ENCODE measurements at places on chromosomes 5 and 9.

- DNase-seq = no peak
Observed at GRCh38 chr5:114249823-114250222, 112.0 kb upstream of the KCNN2 start.

GRCh38 chr5:38968665-38969064, 105.5 kb downstream of the RICTOR start:
- no peak for DNase-seq

DNA sequence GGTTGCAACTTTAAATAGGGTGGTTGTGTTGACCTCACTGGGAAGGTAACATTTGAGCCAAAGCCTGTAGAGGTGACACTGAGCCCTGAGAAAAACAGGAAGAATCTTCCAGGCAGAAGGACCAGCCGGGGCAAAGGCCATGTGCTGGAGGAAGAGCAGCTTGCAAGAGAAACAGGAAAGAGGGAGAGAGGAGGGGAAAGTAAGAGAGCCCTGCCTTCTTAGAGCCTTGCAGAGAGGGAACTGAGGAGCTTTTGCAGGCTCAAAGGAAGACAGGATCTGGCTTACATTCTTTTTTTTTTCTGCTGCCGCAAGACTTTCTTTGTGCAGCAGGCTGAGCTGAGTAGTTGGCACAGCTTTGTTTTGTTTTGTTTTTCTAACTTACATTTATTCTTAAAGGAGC, 17.4 kb downstream of the C9orf153 start:
- DNase-seq = no peak

DNA sequence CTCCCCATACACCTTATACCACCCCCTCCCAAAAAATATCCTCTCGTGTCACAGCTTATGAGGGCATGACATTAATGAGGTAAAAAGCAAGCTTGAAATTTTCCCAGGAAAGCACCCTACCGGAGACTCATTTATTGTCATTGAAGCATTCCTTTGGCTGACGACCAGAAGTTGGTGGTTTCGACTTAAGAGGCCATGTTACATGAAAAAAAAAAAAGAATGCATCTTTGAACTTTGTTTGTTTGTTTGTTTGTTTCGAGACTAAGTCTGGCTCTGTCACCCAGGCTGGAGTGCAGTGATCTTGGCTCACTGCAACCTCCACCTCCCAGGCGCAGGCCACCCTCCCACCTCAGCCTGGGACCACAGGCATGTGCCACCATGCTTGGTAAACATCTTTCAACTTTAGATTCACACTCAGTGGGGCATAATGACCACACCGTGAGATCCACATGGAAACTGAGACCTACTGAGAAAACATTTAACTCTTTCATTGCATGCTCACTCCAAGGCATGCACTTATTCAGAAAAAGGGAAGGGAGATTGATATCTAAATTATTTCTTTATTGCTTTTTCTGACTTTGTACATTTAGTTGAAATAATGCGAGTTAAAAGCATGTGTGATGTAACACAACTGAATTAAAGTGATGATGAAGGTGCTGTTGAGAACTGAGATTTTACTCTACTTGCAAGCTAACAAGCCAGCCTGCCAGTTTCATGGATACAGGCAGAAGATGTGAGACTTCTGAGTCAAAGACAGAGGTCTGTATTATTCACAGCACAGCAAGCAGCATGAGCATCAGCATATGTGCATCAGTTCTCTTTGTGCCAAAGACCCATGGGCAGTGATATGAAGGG, 5.1 kb upstream of the RAB14 start:
- DNase-seq = no peak

DNA sequence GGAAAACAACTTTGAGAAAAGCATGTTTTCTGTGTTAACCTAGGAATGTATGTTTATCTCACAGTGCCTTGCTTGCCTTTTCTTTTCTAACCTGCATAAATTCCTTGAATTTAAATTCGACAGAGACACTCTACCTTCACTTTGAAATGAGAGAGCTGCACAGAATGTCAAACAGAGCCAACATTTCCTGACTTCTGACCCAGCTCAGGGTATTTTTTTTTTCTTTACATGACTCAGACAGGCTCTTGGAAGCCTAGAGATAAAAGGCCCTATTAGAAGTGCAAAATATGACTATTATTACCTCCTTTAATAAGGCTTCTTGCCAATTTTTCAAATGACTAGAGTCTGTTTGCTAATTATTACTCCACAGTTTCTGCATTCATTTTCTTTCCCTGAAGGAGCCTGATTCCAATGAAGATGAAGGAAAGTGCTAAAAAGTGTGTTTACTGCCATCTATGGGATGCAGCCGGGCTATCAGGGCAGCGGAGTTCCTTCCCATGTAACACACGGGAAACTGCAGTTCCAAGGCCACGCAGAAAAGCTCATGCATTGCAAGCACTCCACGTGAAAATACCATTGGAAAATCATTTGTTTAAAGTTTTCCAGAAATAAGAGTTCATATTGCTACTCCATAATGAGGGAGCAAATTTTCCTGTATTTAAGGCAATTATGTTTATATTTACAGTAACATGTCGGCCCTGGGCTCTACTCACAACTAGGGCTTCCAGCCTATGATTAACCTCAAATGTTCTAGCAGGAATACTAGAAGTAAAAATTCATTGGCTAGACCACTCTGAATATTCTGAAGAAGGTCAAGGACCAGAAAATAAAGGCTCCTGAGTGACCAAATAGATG, 485.6 kb downstream of the ZSWIM6 start:
- no peak for DNase-seq

GRCh38 chr5:136285096-136285855, 80.1 kb downstream of the TRPC7 start:
- DNase-seq = no peak

- no peak for DNase-seq
Observed at GRCh38 chr9:129164246-129164930, 13.7 kb downstream of the IER5L start.

DNA sequence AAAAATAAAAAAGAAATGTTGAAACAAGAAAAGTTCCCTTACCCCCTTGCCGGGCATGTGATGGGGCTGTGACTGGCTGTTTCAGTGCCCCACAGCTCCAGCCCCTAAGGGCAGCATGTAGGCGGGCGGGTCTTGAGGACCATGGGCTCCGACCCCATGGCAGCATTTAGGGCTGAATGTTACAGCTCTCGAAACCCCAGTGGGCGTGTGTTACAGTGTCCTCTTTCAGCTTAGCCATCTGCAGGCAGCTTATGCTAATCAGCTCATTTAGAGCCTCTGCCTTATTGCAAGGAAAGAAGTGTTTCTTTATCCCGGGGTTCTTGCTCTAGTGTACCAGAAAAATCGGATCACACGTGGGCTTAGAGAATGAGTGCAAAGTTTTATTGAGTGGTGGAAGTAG, 497.4 kb upstream of the CYLC2 start:
- DNase-seq = no peak

All from activated naive CD8-positive, alpha-beta T cell treated with anti-CD3 and anti-CD28 coated beads for 36 hours (primary cell).